Stimulated activated CD4-positive, alpha-beta T cell treated with anti-CD3 and anti-CD28 coated beads, Interleukin-1b, Interleukin-23, amount 100 ng/mL, for 1 hour (primary cell): ENCODE measurements at places on chromosomes 7 and 10.

GRCh38 chr10:98098247-98098646, 36.2 kb upstream of the R3HCC1L start:
- DNase-seq = no peak

DNA sequence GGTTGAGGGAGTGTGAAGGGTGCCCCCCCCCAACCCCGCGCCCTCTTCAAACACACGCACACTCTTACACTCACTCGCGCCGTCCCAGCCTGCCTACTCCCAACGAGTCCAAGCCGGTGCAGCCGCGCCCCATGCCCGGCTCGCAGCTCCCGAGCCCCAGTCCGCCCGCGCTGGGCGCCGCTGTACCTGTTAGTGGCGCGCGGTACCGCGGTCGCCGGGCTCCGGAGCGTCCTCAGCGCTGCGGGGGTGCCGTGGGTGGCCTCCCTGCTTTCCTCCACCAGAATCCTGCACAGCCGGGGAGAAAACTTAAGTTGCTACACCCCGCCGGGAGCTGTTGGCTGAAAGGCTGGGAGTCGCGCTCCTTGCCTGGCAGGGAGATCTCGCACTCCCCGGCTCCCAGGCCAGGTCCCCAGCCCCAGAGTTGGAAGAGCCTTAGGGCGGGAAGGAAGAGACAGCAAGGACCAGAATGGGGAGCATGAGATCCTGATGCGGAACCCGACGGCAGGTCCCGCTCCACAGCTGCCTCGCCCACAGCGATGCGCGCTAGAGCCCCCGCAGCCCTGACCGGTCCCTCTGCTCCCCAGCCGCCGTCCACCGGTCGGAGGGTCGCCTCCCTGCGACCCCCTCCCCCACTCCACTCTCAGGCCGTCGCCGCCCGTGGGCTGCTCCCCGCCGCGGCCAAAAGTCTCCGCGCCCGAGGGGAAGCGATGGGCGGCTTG, 863 bp downstream of the ST8SIA6 start:
- DNase-seq = no peak

DNA sequence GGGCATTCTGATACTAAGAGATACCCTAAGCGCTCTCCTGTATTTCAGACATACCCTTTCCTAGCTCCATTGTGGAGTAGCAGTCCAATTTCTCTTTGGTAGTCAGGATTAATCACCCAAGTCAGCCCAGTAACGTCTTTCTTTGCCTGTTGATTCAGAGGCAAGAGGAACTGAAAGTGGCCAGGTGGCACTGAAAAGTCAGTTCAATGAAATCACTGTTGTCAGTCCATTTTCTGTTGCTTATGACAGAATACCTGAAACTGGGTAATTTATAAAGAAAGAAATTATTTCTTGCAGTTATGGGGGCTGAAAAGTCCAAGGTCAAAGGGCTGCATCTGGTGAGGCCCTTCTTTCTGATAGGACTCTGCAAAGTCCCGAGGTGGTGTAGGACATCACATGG, 40.2 kb downstream of the ANKRD61 start:
- DNase-seq = no peak

DNA sequence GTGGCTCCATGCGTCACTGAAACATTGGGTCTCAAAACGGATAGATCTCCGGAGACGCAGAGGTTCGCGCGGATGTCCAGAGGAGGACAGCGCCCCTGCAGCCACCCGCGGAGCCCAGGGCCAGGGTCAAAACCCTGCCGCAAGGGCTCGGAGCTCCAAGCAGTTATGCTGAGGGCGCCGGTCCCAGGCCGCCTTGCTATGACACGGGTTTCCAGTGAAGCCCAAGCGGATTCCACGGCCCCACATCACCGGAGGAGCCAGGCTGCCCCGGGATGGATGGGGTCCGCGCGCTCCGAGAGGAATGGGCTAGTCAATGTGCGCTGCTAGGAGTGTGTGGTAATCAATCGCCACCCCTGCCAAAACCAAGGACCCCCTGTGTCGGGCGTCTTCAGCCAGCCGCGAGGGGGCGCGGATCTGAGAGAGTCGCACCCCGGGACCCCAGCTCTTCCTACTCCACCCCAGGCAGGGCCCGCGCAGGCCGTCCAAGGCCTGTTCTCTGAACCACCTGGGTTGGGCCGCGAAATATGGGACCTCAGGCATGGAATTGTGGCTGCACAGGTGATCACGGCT, 5.6 kb upstream of the EMX2 start:
- DNase-seq = no peak

- no peak for DNase-seq
Observed at GRCh38 chr7:117347480-117347879, 24.6 kb upstream of the WNT2 start.

DNA sequence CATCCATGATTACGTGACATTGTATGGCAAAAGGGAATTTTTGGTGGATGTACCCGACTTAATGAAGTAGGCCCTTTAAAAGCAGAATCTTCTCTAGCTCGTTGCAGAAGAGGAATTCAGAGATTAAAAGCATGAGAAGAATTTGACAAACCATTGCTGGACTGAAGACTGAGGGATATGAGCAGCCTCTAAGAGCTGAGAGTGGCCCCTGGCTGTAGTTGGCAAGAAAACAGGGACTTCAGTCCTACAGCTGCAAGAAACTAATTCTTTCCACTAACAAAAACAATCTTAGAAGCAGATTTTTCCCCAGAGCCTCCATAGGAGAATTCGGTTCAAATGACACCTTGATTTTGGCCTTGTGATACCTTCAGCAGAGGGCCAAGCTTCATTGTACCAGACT, 34.1 kb downstream of the MACC1 start:
- no peak for DNase-seq

DNA sequence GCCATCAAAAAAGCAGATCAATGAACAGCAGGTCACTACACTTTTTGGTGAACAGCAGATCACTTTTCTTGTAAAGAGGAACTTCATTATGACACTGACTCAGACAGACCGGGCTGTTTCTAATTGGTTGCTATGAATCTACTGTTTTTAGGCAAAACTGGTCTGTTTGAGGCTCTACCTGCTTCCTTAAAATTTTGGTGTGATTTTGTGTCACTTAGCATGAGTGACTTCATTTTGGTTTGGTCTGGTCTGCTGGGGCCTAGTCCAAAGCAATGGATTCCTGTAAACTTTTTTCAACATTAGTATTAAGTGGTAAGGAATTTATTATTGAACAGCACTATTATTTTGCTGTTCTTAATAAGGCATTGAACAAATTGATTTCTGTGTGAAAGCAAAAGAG, 41.8 kb upstream of the C10orf71 start:
- DNase-seq = no peak

DNA sequence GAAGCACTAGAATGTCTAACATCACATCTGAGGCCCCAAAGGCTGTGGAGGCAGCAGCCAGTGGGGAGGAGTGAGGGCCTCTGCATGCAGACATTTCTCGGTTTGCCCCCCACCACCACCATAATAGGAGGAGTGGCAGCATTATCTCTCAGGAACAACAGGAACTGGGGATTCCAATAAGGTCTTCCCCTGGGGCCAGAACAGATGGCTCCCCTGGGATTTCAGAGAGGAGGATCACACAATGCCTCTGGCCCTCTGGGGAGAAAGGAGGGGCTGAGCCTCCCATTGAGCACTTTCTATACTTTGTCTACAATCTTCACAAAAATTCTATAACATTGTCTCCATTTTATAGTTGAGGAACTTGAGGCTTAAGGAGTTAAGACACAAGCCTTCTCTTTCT, 61.1 kb downstream of the GRID1 start:
- no peak for DNase-seq

DNA sequence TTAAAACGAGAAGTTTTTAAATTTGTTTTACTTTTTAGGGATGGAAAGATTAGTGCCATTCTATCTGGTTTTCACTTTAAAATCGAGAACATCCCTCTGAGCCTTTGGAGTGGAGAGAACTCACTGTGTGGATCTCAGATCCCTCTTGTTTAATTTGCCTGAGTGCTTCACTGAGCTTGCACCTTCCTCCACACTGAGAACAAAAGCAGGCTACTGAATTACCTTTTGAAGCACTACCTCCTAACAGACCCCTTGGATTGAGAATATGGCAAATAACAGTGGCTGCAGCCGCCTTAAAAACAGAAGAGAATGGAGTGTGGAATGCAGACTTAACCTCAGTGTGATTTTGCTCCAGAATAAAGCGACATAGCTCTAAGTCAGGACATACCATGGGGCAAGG, 204.7 kb downstream of the CNTNAP2 start:
- DNase-seq = no peak

GRCh38 chr10:67033878-67034277, 108.0 kb downstream of the LRRTM3 start:
- no peak for DNase-seq

GRCh38 chr7:18890885-18891621, 226.4 kb downstream of the TWIST1 start:
- no peak for DNase-seq

DNA sequence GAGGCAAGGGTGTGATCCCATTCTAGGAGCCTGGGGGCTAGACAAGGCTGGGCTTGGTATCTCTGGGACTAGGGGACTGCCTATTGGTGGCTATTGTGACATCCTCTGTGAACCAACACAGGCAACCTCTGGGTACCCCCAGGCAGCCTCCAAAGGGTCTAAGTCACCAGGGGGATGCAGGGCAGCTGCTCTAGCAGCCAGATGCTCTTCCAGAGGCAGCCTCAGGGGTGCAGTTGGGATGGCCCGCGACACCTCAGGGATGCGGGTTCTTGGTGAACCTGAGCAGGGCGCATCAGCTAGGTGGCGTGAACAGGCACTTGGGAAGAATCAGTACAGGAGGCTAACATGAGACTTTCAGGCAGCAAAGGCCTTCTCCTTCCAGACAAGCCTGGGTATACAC, 1.6 kb upstream of the TMEM120A start:
- DNase-seq = no peak

DNA sequence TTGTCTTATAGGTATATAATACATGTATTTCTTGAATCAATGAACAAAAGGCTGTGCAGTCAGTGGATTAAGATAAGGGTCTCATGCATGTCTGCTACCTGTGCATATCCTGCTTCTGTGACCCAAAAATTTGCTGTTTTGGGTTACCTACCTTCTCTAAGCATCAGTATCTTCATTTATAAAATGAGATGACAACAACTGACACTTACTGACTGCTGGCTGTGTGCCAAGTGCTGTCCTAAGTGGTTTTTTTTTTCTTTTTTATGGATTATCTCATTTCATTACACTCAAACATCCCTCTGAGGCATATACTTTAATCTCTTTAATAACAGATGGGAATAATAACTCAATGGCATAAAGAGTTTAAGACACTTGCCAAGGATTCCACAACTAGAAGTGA, 2.1 kb downstream of the PDK4 start:
- DNase-seq = no peak
